ENCODE measurements at places on chromosomes 4 and X. TPM values are rescaled to one million over a fixed set of nuclear protein-coding genes. Genes with fewer than 3 reads are reported as not detected.

- no peaks in the 10 kb centered on the region for H3K27me3 ChIP-seq
- H3K4me3 ChIP-seq = no peak overlapping the region
- no peak overlapping the region for H3K27ac ChIP-seq
Measured at GRCh38 chrX:48937054-48937907, 18.5 kb upstream of the PIM2 start.

DNA sequence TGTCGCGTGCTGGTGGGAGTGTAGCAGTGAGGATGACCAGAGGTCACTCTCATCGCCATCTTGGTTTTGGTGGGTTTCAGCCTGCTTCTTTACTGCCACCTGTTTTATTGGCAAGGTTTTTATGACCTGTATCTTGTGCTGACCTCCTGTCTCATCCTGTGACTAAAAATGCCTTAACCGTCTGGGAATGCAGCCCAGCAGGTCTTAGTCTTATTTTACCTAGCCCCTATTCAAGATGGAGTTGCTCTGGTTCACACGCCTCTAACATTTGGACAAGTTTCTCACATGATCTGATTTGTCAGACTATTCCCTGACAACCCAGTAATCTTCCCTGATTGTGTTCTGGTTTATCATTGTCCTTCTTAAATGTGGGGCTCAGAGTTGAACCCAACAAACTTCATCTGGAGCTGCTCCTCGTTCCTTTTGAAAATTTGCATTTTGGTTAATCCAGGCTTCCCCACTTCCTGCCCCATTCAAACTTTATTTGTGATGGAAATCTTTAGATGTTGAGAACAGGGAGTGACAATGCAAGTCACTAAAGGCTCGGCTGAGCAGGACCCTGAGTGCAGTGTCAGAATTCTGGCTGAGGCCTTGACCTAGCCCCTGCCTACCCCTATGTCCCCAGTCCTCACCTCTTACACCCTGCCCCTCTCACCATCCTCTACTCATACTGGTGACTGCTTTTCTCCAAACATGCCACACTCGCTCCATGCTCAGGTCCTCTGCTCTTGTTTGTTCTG, 226.8 kb downstream of the STIM2 start:
- no peak overlapping the region for H3K4me3 ChIP-seq
- H3K4me1 ChIP-seq = no peaks in the 10 kb centered on the region
- no peaks in the 10 kb centered on the region for H3K36me3 ChIP-seq
- H3K27me3 ChIP-seq = peaks cover 16% of the 10 kb centered on the region

- no peak overlapping the region for H3K27ac ChIP-seq
- H3K27me3 ChIP-seq = peaks cover 84% of the 10 kb centered on the region
- H3K4me1 ChIP-seq = no peaks in the 10 kb centered on the region
- no peak overlapping the region for H3K4me3 ChIP-seq
- H3K36me3 ChIP-seq = no peaks in the 10 kb centered on the region
Measured at GRCh38 chr4:140866492-140867005, 110.4 kb upstream of the TBC1D9 start.

GRCh38 chr4:2385516-2385915, 32.9 kb downstream of the ZFYVE28 start:
- H3K27ac ChIP-seq = no peak overlapping the region
- no peak overlapping the region for H3K4me3 ChIP-seq
- no peaks in the 10 kb centered on the region for H3K27me3 ChIP-seq
- no peaks in the 10 kb centered on the region for H3K36me3 ChIP-seq

GRCh38 chr4:86675548-86675947, 81.4 kb downstream of the PTPN13 start:
- no peak overlapping the region for H3K27ac ChIP-seq
- H3K4me3 ChIP-seq = no peak overlapping the region
- peaks cover 15% of the 10 kb centered on the region for H3K4me1 ChIP-seq
- peak; percentile 19 for DNase-seq

The ASB11 gene
- not detected for total RNA-seq

- no peaks in the 10 kb centered on the region for H3K4me1 ChIP-seq
- H3K27ac ChIP-seq = no peak overlapping the region
- peaks cover 19% of the 10 kb centered on the region for H3K27me3 ChIP-seq
- no peak overlapping the region for H3K4me3 ChIP-seq
- no peak for DNase-seq
Measured at GRCh38 chr4:5839751-5840674, 52.9 kb downstream of the CRMP1 start.

DNA sequence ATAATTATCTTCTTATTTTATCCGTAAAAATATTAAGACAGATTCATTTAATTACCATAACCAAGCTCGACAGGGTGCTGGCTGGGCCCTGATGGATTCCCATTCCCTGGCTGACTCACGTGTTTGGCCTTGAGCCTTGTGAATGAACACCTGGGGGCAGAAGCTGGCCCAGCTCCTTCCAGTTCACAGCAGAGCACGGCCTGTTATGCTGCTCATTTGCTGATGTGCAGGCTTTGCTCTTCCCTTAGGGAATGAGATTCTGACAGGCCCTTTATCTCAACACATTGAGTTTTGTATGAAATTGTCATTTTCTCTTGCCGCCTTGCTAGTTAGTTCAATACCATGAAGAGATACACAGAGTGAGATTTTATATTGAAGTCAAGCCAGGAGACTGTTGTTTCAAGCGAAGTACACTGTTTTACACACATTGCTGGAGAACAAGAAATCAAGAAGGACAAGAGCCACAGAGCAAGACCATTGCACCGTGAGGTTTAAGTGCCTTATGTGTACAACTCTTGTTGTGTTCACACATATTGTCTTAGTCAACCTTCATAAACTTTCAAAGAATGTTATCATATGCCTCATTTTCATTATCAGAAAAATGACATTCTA, 1583.3 kb downstream of the STIM2 start:
- no peak overlapping the region for H3K27ac ChIP-seq
- H3K27me3 ChIP-seq = no peaks in the 10 kb centered on the region
- H3K4me3 ChIP-seq = no peak overlapping the region
- peak; percentile 55 for DNase-seq
- H3K36me3 ChIP-seq = no peaks in the 10 kb centered on the region

DNA sequence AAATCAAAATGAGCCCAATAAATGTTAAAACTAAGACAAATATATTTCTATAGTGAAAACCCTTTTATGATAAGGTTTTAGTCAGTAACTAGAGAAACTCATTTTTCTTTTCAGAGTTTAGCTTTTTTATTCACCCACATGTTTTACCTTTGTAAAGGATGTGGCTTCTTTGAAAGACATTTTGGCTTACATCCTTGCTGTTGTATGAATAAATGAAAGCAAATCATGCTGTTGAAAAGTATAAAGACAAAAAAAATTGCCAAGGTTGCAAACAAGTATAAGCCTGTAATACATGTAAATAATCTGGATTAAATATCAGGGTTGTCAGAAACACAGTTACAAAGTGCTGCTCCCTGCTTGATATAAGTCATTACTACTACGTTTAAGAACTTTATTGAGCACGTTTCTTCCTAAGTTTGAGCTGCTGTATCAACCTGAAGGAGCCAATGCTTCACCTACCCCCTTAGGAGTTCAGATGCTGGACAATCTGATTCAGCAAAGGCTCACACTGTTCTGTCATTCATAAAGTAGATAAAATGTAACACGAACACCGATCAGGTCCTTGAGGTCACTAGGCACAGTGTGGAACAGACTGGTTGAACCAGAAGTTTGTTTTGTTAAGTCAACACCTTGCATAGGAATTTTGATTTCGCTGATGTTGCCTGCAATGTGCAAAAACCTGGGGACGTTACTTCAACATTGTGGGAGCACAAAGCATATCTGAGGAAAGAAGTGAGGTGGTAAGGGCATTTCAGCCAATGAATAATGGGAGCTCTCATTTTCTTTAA, 321.2 kb upstream of the BMP3 start:
- H3K4me1 ChIP-seq = peaks cover 6% of the 10 kb centered on the region
- no peak overlapping the region for H3K27ac ChIP-seq
- peak; percentile 43 for DNase-seq
- no peaks in the 10 kb centered on the region for H3K27me3 ChIP-seq
- no peak overlapping the region for H3K4me3 ChIP-seq

GRCh38 chrX:35890699-35891098, 28.8 kb upstream of the CFAP47 start:
- H3K36me3 ChIP-seq = no peaks in the 10 kb centered on the region
- no peak overlapping the region for H3K4me3 ChIP-seq
- DNase-seq = peak; percentile 69
- H3K4me1 ChIP-seq = no peaks in the 10 kb centered on the region

DNA sequence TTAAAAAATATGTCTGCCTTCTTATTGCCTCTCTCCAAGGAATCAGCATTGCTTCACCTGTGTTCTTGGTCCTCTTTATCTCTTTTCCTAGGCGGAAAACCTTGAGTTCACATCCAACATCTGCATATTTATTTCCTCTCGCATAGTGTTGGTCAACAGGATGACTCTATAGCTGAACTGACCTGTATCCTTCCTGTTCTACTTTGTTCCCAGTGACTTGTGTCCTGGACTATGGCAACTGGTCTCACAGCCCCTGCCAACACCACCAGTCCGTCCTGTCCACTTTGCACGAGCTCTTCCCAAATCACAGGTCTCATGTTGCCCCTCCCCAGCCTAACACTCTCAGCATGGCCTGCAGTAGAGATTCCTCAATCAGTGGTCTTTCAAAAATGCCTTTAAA, 2.0 kb downstream of the DIPK2B start:
- peaks cover 30% of the 10 kb centered on the region for H3K4me1 ChIP-seq
- no peak overlapping the region for H3K4me3 ChIP-seq
- H3K27me3 ChIP-seq = no peaks in the 10 kb centered on the region
- peak overlapping the region; percentile 16 for H3K27ac ChIP-seq
- DNase-seq = no peak

Data from PC-3 (cell line).